ENCODE measurements at places on chromosomes 3 and 15.

GRCh38 chr3:46271209-46271745 is 29.0 kb downstream of the CCR3 start:
- no peak for DNase-seq

DNA sequence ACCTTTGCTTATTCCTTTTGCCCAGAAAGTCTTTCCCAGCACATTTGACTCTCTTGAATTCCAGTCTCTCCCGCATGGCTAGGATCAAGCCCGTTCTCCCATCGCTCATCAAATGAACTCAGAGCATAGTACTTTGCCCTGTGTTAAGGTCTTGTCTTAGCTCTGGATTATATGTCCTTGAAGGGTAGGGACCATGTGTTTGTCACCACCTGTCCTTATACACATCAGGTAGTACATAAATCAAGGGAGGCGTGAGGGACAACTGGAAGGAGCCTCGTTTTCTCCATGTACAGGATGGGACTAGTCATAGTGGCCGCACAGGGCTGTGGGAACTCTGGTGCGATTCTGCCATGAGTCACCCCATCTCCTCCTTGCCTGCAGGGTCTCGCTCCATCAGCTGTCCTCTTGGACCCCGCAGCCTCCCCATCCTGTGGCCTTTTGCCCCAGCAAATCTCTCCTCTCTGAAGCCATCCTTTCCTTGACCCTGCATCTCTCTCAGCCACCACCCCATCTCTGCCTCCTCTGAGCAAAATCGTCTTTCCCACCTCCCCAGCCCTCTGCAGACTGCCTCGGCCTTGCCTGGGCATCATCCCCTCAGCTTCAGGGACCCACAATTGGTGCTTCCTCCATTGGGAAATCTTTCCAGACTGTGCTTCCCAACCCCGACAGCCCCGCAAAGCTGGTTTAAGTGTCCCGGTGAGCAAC is 33.4 kb upstream of the RAB6B start:
- no peak for DNase-seq

DNA sequence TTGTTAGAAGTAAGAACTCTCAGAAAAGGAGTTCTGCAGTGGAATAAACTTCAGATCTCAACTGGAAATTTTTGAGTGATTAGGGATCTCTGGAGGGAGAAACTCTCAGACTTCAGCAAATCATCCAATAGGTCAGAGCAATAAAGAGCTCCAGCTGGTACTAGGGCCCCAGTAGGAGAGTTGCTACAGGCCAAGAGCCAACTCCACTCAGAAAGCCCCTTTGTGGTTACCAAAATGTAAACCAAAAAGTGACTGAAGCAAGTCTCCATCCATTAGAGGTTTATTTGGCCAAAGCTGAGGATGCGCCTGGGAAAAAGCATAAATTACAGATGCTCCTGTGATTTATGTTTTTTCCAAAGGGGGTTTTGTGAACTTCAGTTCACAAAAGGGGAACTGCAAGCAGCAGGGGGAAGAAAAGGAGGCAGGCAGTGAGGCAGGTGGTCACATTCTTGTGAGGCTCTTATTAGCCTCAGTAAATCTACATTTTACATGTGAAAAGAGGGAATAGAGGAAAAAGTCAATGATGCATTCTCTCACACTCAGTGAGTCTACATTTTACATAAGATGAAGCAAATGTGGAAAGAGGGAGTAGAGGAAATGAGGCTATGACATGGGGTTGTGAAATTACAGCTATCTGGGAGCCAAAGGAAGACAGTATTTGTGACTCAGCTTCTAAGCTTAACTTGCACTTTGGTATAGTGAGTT is 92.4 kb upstream of the DAZL start:
- DNase-seq, result no peak

- peak; percentile 60 for DNase-seq
Measured at GRCh38 chr3:48661501-48662144, 1.1 kb downstream of the CELSR3 start.

DNA sequence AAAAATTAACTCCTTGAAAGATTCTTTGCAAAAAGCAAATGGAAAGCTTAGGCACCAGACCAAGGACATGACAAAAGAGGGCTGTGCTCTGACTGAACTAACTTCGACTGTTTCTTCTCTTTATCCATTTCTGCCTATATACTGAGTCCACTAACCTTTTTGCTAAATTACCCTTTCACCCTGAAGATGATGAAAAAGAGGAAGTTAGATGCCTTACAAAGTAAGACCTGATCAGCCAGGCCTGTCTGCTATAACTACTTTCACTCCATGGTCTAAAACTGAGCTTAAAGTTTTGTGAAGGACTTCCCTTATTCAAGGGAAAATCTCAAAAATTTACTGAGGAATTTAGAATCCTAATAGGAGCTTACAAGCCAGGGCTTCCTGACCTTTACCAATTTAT is 6.2 kb upstream of the IGSF10 start:
- no peak for DNase-seq

DNA sequence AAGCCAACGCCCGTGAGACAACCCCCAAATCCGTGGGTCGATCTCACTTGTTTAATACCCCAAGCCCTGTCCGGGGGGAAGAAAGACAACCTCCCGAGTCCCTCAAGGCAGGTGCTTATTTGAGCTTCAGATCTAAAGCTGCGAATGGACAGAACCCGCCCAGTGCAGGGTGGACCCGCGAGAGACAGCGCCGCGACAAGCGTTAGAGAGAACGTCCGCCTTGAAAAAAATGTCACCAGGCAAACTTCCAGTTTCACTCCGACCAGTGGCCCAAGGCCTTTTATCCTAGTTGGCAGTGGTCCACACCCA is 740 bp upstream of the OXSR1 start:
- no peak for DNase-seq

GRCh38 chr15:27119695-27120266 is 148.8 kb downstream of the GABRG3 start:
- DNase-seq, result no peak
